ENCODE measurements at places on chromosomes 2 and 18. TPM values are rescaled to one million over a fixed set of nuclear protein-coding genes. Genes with fewer than 3 reads are reported as not detected.

ABI2 gene
- 27.0 TPM for total RNA-seq

- H3K4me1 ChIP-seq = no peaks in the 10 kb centered on the region
- H3K27ac ChIP-seq = no peak overlapping the region
- DNase-seq = no peak
- H3K27me3 ChIP-seq = no peaks in the 10 kb centered on the region
- no peaks in the 10 kb centered on the region for H3K36me3 ChIP-seq
These were observed 76.0 kb upstream of the OSR1 start for GRCh38 chr2:19434413-19434812.

HOXD11 gene
- total RNA-seq = not detected

- no peaks in the 10 kb centered on the region for H3K4me1 ChIP-seq
- H3K27me3 ChIP-seq = no peaks in the 10 kb centered on the region
- H3K27ac ChIP-seq = no peak overlapping the region
- H3K4me3 ChIP-seq = no peak overlapping the region
- no peak for DNase-seq
- H3K36me3 ChIP-seq = no peaks in the 10 kb centered on the region
These were observed 728.1 kb upstream of the PIK3C3 start for GRCh38 chr18:41226911-41227310.

UGP2 gene
- 81.2 TPM for total RNA-seq
